Amygdala (tissue), 56 donors: ENCODE measurements at places on chromosomes 13 and 19.

GRCh38 chr19:2436384-2436783, 9.0 kb upstream of the TIMM13 start:
- DNase-seq: no peak

DNA sequence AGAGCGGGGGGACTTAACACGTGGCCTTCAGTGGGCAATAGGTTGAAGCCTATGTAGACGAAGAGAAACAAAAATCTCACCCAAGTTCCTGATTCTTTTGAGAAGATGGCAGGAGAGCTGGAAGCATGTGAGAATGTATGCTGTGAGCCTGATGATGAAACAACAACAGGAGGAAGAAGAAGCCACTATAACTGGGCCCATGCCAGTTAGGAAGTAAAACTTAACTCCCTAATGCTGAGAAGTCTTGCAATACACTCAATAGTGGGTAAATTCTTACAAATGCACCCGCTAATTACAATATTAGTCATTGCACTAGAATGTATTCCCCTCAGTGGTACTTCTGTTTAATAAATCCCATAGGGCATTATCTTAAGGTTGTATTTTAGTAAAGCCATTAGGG, 9.1 kb downstream of the PCDH17 start:
- no peak for DNase-seq

DNA sequence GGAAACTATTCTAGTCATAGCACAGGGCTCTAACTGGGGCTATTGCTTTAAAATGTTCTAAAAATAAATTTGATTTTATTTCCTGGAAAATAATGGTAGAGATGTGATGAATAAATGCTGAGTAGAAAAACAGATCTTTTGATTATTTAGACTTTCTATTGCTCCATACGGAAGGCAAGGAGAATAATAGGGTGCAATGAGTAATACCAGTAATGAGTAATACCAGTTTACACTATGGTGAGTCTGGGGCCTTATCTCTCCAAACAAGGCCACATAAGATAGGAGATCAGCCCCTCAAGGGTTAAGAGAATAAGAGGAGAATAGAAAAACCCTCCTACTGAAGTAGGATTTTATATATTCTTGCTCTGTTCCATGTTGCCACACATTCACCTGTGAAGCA, 390.4 kb downstream of the KLF5 start:
- DNase-seq: no peak

GRCh38 chr19:54465426-54466109, 2.0 kb upstream of the LENG9 start:
- no peak for DNase-seq

GRCh38 chr13:113288880-113289279, 8.2 kb upstream of the LAMP1 start:
- no peak for DNase-seq

- DNase-seq: no peak
Observed at GRCh38 chr13:39501702-39502324, 101.2 kb downstream of the LHFPL6 start.

GRCh38 chr13:96749825-96750224, 244.5 kb downstream of the OXGR1 start:
- no peak for DNase-seq

DNA sequence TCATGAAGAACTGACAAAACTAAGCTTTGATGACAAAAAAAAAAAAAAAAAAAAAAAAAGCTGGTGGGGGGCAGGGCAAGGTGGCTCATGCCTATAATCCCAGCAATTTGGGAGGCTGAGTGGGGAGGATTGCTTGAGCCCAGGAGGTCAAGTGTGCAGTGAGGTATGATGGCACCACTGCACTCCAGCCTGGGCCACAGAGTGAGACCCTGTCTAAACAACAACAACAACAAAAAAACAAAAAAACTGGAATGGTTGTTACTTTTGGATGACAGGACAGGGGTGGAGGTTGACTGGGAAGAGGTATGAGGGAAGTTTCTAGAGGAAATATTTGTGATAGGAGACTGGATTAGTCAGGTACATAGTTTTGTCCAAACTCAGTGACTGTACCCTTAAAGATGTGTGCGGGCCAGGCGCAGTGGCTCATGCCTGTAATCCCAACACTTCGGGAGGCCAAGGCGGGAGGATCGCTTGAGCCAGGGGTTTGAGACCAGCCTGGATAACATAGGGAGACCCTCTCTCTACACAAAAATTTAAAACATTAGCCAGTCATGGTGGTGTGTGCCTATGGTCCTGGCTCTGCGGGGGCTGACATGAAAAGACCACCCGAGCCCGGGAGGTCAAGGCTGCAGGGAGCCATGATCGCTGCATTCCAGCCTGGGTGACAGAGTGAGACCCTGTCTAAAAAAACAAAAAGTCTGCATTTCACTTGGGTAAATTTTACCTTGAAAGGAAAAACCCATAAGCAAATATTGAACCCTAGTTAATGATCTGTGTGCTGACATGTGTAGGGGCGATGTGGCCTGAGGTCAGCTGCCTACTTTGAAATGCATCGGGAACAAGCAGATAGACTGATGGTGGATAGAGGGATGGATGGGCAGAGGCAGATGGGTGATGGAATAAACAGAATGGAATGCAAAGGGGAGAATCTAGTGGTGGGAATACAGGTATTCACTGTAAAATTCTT, 37.0 kb downstream of the CERS4 start:
- DNase-seq: no peak

DNA sequence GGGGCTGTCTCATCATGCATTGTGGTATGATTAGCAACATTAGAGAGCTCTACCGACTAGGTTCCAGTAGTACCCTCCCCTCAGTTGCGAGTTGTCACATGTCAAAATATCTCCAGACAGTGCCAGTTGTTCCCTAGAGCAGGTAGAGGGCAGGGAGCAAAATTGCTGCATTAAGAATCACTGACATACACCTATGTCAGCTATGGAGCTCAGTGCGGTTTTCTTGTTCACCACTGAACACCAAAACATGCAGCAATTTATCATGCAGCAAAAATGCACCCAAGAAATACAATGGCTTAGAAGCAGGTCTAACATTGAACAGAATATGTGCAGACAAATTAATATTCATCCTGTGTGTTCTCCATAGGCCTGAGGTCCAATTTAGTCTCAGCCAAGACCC, 186.9 kb upstream of the STARD13 start:
- DNase-seq: no peak

DNA sequence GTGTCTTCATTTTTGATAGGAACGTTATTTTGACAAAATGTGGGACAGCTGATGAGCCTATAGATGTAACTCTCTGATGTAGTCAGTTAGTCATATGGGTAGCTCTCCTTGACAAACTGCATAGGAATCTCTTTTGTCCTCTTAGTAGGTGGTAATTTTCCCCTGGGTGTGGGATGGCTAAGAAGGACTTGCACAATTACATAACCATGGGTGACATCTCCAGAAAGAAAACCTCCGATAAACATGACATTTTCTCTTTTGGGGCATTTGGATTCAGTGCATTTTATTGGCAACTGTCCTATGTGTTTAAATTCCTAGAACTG, 41.8 kb downstream of the IGFL3 start:
- DNase-seq: no peak

DNA sequence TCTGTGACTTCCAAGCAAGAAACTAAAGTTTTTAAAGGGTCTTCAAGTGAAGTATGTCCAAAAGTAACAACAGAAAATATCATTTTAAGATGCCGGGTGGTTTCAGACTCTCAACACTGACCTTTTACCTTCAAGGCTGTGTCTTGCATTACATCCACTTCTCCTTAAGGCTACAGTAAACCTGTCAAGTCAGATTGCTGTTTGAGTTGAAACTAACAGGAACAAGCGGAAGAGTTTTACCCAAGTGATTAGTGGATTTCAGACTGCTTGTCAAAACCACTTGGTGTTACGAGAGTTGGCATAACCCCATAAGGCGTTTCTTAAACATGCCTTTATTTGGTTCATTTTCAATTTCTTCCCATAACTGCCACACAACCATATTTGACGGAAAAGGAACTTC, 283.1 kb downstream of the DCT start:
- no peak for DNase-seq

DNA sequence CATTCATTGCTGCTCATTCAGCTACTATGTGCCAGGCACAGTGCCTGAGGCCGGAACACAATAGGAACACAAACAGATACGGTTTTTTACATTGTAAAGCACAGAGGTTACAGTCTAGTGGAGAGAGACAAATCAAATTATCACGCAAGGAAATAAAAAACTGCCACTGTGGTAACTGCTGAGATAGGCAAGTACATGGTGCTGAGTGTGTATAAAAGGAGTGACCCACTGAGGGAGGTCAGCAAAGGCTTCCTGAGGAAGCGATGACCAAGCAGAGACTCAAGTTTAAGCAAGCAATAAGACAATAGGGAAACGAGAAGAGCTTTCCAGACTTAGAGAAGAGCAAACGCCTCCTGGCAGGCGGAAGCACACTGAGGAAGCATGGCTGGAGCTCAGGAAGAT, 56.4 kb downstream of the NUFIP1 start:
- DNase-seq: no peak

- DNase-seq: no peak
Observed at GRCh38 chr13:69028936-69029335, 1078.7 kb upstream of the ATXN8OS start.

GRCh38 chr13:110110783-110111182, 196.2 kb downstream of the COL4A1 start:
- no peak for DNase-seq

DNA sequence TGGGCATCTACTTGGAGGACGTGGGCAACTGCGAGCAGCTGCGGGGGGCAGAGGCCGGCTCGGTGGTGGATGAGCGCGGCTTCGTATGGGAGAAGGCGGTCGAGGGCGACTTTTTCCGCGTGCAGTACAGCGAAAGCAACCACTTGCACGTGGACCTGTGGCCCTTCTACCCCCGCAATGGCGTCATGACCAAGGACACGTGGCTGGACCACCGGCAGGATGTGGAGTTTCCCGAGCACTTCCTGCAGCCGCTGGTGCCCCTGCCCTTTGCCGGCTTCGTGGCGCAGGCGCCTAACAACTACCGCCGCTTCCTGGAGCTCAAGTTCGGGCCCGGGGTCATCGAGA, 10.3 kb upstream of the STRN4 start:
- DNase-seq: no peak

- no peak for DNase-seq
Observed at GRCh38 chr13:74930402-74931165, 551.4 kb downstream of the TBC1D4 start.

- DNase-seq: no peak
Observed at GRCh38 chr13:36981156-36981743, 17.9 kb downstream of the ALG5 start.

DNA sequence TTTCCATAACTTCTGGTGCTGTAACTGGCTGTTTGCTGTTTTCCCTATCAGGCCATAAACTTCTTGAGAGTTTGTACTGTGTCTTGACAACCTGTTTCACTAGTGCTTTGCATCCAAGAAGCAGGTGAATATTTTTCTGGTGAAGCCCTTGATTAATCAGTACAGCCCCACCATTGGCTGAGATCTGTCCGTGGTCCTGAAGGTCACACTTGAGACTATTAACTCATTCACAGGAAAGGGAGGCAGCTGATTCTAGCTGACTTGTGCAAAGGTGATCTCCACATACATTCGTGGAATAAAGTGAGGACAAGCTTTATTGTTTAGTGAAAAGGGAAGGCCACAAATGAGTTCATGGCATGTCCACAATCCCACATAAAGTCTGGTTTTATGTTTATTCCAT, 61.4 kb upstream of the ZNF835 start:
- DNase-seq: no peak

- no peak for DNase-seq
Observed at GRCh38 chr19:52664461-52664860, 26.3 kb upstream of the ZNF83 start.

GRCh38 chr13:20049558-20050473, 91.3 kb downstream of the ZMYM2 start:
- DNase-seq: no peak

- no peak for DNase-seq
Observed at GRCh38 chr19:15147090-15147489, 39.9 kb downstream of the SYDE1 start.

GRCh38 chr19:3224346-3225168, at the start of gene CELF5:
TSS of gene CELF5 (plus strand) at chr19:3224661. CDS start at chr19:3224740, 79 bp downstream.
- no peak for DNase-seq

- DNase-seq: no peak
Observed at GRCh38 chr13:32445461-32445860, 17.5 kb upstream of the N4BP2L1 start.

- no peak for DNase-seq
Observed at GRCh38 chr19:39408392-39409207, 2.0 kb downstream of the ZFP36 start.

DNA sequence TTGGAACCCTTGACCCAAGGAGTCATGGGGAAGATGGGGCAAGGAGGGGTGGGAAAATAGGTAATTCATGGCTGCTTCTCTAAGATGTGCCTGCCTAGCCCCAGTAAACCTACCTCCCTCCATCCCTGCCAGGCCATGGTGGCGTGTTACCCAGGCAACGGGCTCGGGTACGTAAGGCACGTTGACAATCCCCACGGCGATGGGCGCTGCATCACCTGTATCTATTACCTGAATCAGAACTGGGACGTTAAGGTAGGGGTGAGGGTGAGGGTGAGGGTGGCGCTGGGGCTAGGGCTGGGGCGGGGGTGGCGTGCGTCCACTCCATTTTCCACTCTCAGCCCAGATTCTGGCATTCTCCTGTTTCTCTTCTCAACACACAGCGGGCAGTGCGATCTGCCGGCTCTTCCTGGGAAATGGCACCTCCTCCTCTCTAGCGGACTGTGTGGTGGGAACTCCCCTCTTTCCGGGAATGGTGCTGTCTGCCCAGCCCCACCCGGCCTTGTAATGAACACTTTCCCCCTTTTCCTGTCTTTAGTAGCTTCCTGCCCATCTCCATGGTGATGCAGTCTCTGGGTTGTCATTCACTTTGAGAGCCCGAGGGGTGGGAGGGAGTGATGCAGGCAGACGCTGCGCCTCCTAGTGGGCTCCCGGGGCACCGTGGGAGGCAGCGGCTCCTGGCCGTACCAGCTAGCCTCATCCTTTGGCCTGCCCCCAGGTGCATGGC, 7.6 kb downstream of the EGLN2 start:
- peak; percentile 82 for DNase-seq

DNA sequence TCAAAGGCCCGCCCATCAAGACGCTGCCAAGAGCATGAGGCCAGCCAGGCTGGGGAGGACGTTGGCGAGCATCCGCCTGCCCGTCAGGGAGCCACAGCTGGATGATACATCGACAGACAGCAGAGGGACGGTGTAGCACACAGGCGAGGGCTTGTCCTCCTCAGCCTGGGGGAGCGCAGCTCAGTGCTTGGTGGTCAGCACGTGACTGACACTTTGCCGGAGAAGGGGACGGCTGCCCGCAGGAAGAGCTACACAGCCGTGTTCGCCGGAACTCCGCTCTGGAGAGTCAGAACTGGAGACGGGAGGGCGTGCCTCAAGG, 34.1 kb downstream of the CSNK1G2 start:
- DNase-seq: no peak

- DNase-seq: peak; percentile 90
Observed at GRCh38 chr13:33285420-33286124, at the start of gene STARD13. TSS of gene STARD13 (minus strand) at chr13:33285755. CDS start at chr13:33285638, 117 bp downstream.

DNA sequence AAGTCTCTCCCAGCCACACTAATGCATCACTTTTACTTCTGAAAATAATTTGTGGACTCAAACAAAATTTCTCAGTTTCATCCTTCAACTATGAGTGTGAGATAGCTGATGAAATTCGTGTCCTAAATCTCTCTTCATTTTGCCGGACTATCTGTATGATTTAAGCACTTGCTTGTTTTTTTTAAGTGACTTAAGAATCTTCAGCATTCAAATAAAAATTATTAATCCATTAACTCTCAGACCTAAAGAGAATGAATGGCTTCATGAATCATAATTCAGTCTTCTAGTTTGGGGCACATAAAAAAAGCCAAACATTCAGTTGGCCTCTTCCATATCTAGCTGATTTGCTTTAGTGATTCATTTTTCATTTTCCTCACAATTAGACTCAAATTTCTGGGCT, 579.5 kb downstream of the DCT start:
- no peak for DNase-seq

GRCh38 chr13:99870541-99870940, 101.0 kb downstream of the ZIC5 start:
- no peak for DNase-seq

GRCh38 chr19:6945733-6946132, 58.4 kb downstream of the ADGRE1 start:
- no peak for DNase-seq
